ENCODE measurements at places on chromosomes 12 and 14.

DNA sequence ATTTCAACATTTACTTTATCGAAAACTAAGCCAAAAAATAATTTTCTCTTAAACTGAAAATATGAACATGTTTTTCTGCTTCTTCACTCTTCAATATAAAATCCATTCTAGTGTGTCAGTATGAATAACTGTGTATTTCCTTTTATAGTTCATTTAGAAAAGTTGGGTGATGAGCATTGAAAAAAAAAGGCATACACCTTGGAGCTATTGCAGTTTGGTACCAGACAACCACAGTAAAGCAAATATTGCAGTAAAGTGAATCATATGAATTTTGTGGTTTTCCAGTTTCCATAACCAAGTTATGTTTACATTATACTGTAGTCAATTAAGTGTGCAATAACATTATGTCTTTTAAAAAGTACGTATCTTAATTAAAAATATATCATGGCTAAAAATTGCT, 195.0 kb upstream of the FOXG1 start:
- no peak for DNase-seq

GRCh38 chr12:122067966-122068365, 10.6 kb upstream of the MLXIP start:
- DNase-seq, result no peak

DNA sequence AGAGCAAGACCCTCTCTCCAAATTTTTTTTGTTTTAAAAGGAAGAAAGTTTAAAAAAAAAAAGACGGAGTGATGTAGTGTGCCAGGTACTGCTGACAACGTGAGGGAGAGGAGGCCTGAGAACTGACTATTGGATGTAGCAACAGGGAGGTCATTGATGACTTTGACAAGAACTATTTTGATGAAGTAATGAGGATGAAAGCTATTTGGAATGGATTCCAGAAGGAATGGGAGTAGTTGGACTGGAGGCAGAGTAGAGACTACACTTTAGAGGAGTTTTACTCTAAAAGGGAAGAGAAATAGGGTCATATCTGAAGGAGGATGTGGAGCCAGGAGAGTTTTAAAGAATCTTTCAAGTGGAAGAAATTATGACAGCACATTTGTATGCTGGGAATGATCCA, 27.8 kb upstream of the SLC38A2 start:
- no peak for DNase-seq

DNA sequence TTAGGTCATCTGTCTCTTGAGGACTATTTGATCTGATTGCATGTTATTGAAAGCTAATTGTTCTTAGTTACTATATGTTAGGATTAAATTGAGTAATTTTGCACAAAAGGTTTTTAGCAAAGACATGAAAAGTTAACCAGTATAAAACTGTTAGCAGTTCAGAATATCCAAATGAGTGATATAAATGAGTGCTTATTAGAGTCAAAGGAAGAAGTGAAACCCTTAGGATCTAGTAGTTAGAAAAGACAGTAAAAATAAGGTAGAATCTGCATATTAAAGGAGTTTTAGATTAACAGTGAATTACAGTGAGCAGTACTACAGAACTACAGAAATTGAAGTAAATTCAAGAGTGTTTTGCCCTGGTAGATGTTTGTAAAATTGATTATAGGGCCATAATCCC, 12.4 kb downstream of the RAP1B start:
- no peak for DNase-seq
